Endothelial cell of umbilical vein (primary cell): ENCODE measurements at places on chromosomes 1 and 21. TPM values are rescaled to one million over a fixed set of nuclear protein-coding genes. Genes with fewer than 3 reads are reported as not detected.

OR10J1 gene
- total RNA-seq: not detected in 2 replicates

FCRL2 gene
- not detected in 2 replicates for total RNA-seq

PTGS2 gene
- 21.6 and 24.1 TPM in 2 replicates for total RNA-seq

NGF gene
- not detected in 2 replicates for total RNA-seq

PATJ gene
- total RNA-seq: 3.0 and 4.2 TPM in 2 replicates

ACADM gene
- total RNA-seq: 32.5 and 40.4 TPM in 2 replicates

CFHR2 gene
- not detected in 2 replicates for total RNA-seq

HUNK gene
- not detected in 2 replicates for total RNA-seq

CCDC17 gene
- total RNA-seq: 3.5 and 3.6 TPM in 2 replicates

TIMM17A gene
- total RNA-seq: 93.7 and 105 TPM in 2 replicates
